ENCODE measurements at places on chromosomes 5 and 9. TPM values are rescaled to one million over a fixed set of nuclear protein-coding genes. Genes with fewer than 3 reads are reported as not detected.

GFI1B gene
- total RNA-seq: not detected

DNA sequence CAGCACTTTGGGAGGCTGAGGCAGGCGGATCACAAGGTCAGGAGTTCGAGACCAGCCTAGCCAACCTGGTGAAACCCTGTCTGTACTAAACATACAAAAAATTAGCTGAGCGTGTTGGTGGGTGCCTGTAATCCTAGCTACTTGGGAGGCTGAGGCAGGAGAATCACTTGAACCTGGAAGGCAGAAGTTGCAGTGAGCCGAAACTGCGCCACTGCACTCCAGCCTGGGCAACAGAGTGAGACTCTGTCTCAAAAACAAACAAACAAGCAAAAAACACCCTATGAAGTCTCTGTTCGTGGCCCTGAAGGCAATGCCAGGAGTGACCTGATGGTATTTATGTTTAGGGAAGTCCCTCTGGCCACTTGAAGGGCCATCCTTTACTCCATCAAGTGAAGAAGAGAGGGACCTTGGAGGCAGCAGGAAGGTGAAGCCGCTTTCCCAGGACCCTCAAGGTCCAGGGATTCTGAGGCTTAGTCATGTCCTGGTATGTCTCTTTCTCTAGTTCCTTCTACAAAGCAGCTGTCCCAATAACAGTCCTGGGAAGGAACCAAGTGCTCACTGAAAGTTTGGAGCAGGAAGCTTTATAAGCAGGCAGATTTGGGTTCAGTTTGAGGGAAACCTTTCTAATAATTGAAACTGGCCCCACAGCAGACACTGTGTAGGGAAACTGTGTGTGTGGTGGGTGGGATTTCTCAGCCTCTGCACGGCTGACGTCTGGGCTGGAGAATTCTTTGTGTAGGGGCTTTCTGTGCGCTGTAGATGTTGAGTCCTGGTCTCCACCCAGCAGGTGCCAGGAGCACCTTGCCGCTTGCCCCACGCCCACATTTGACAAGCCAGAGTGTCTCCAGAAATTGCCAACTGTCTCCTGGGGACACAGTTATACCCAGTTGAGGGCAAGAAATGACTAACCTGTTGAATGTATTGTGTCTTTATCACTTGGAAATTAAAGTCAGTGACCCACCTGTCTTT is 12.5 kb downstream of the PHF2 start:
- no peak for DNase-seq

LMAN2 gene
- 61.4 TPM for total RNA-seq

CNTFR gene
- total RNA-seq: not detected

DNA sequence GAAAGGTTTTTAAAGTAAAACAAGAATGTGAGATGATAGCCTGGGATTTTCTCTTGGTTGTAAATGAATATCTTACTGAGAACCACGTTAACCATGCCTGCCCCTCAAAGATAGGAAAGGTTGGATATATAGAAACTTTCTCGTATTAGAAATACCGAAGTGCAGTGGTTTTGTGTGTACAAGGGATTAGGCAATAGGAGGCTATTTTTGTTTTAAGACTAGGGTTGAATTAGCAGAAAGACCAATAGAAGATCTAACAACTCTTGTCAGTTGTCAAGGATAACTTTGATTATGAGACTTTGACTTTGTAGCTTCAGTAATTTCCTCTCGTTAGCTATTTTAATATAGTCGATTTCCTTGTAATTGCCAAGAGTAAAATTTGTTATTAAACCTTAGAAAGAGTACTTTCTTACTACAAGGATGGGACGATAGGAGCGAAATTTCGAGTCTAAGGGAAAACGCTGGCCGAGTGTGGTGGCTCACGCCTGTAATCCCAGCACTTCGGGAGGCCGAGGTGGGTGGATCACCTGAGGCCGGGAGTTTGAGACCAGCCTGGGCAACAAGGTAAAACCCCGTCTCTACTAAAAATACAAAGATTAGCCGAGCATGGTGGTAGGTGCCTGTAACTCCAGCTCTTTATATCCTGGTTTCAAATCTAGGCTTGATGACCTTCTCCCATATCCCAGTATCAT is 838 bp downstream of the POLK start:
- no peak for DNase-seq

All from CD8-positive, alpha-beta T cell (primary cell).